AML-193 (cell line): ENCODE measurements at places on chromosomes 2 and 18.

- DNase-seq: no peak
These were observed 1.2 kb downstream of the HOXD4 start for GRCh38 chr2:176152350-176153181.

DNA sequence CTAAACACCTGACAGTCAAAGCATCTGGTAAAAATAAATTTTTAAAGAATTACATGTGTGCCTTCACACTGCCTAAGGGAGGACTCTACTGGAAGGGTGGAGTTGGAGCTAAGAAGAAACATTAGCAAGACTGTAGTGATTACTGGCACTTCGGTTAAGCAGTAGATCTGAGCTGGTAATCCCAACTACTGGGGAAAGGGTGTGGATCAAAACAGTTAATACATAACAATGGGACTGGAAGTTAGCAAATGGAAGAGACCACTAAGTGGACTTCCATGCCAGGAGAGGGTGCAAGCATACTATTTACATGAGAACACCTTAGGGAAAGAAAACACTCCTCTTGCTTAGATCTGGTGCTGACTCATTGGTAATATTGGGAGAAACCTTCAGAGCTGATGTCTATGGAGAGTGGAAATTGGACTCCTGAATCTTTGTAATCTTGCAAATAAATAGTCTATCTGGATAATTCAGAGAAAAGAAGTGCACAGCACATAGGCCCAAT is 519.6 kb upstream of the LINC00305 start:
- DNase-seq: no peak

- no peak for DNase-seq
These were observed 75.2 kb upstream of the CD302 start for GRCh38 chr2:159873258-159873657.

DNA sequence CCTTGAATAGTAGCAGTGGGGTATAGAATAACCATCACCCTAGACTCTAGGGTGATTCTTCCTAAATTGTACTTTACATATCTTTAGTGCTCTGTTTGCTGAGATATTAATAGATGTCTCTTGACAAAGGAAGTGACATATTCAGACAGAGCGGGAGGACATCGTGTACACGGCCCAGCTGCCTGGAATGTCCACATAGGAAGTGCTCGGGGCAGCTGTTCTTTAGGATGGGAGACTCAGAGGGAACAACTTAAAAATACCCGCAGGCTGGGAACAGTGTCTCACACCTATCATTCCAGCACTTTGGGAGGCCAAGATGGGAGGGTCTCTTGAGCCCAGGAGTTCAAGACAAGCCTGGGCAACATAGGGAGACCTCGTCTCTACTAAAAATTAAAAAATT is 206.1 kb downstream of the FAM210A start:
- DNase-seq: no peak

GRCh38 chr2:232322560-232323327 is 55.8 kb upstream of the ALPP start:
- no peak for DNase-seq

DNA sequence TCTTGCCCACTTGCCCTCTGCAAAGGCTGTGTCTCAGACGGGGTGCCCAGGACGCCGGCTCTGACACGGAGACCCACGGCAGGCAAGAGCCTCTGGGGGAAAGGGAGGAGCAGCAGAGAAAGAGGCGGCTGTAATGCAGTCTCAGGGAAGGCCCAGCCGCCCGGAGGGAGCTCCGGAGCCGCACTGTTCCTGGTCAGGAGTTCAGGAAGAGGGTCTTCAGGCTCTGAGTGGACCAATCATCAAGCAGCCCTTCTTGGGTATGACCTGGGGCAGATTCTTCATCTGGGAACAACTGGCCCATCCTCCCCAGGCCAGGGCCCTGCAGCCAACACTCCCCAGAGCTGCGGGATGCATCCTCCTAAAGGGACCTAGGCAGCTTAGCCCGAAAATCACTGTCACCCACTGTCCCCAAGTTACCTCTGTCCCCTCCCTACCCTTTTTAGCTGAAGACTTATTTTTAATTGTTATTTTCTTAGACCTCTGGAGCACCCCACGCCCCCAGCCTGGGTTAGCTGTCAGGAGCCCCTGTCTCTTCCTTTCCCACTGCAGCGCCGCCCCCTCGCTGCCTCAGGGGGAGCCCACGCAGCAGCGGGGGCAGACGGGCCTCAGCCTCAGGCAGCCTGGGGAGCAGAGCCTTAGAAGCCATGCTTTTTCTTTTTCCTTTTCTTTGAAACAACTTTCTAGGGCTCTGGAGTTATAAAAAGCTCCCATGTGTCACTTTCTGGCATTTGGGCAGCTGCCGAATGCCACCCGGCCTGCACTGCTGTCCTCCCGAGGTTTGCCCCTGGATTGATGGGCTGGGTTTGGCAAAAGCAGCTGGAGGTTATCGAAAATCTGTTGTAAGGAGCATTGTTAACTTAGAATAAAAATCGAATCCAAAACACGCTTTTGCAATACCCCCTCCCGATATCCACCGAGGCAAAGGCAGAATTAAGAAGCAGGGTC is 644 bp upstream of the NEU2 start:
- DNase-seq: no peak

- no peak for DNase-seq
These were observed 54.9 kb downstream of the FHOD3 start for GRCh38 chr18:36352384-36352783.

GRCh38 chr2:108383146-108383830 is 5.5 kb downstream of the SULT1C4 start:
- no peak for DNase-seq

DNA sequence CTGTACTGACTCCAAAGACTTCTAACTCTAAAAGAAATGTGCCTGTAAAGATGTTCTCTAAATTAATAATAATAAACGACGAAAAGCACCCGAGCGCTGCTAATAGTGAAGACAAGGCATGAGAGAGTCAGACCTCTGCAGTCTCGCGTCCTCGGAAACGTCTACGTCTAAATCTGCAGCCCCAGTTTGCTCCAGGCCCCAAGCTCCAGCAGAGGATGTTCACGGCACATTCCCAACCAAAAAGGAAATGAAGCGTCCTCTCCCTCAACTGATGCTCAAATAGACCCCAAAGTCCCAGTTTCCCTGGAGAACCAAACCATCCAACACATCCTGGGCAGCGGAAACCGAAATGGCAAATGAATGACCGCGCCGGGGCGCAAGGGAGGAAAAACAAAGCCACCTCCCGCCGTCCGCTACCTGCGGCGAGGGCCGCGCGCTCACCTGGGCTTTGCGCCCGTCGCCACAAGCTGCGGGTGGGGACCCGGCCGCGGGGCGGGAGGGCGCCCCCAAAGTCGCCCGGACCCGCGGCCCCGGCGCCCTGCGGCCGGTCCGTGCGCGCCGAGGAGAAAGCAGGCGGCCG is 47.1 kb upstream of the CCDC150 start:
- no peak for DNase-seq

GRCh38 chr2:82342356-82342755 is 2037.8 kb upstream of the LRRTM1 start:
- DNase-seq: no peak

DNA sequence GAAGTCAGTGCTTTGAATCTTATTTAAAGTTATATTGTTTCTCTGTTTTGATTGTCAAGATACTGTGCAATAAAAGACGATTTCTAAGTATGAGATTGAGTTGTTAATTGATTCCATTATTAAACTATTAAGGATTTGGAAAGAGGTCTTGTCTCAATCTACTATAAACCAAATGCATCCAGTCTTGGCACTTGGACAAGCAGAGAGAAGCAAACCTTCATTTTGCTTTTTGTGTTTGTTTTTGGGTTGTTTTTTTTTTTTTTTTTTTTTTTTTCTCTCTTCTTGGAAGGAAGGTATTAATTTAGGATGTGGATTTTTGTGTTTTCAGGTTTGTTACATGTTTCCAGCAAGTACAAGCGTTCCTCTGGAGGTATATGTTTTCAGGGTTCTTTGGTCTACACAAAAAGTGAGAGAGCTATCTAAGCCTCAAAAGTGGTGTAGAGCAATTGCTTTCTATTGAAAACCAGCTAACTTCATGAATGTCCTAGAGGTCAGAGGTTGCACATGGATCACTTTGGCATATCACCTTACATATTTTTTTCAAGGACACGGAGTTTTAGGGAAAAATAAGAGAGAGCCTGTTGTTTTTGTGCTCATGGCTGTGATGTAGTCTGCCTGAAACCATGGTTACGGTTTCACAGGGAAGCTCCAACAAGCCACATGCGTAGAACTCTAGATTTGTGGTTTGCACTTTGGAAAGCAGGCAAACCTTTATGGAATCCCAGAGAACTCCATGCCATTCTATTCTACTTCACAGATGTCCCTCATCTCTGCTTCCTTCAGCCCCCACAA is 1.8 kb downstream of the PRKCE start:
- DNase-seq: no peak

- no peak for DNase-seq
These were observed 2.6 kb upstream of the RBM43 start for GRCh38 chr2:151264157-151264825.
